ENCODE measurements at places on chromosomes 6 and 20.

- no peak for DNase-seq
Observed at GRCh38 chr20:38748861-38749149, 545 bp downstream of the ACTR5 start.

DNA sequence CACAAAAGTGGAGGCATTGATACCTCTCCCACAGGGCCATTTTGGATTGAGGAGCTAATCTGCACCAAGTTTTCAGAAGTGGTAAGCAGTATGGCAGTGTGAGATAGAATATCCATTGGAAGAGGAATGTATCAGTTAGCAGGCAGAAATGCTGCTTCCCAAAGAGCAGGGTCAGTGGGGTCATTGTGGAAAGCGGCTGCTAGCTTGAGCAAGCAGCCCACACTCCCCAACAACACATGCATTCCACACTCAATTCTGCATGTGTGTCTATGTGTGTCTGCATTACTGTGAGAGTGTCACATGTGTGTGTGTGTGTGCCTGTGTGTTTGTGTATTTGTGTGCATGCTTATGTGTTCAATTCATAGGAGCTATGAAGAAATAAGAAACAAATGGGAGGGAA lies 190.9 kb upstream of the FOXA2 start:
- DNase-seq, result no peak

GRCh38 chr20:33878583-33878982 lies 67.4 kb downstream of the CHMP4B start:
- DNase-seq, result no peak

DNA sequence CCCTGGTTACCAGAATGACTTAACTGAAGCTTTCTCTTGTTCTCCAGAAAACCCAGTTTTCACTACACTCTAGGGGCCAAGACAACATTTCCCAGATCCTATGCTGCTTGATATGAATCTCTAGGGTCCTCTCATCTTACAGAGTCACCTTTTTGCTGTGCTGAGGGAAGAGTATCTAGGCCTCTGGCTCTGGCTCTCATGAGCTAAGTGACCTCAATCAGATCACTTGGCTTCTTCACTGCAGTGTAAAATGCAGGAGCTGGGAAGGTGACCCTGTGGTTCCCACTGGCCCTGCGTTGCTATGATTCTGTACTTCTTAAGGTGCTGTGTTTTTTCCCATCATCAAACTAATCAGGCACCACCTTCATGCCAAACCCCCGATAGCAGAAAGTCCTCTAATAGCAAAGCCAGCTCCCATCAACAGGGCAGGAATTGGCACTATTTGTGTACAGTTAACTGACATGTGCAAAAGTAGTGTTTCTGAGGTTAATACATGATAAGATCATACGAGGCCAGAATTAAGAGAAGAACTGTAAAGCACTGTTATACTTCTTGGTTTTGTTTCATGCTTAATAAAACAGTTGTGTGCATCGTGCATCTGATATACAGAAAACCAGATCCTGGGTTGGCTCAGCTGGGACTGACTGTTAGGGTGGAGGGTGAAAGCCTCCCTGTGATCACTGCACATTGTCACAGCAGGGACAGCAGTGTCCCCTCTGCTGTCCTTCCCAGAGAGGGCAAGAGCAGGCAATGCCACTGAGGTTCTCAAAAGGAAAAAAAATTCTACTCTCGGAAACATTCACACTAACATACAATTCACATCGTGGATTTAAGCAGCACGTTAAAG lies 46.7 kb downstream of the CNKSR3 start:
- DNase-seq, result no peak

DNA sequence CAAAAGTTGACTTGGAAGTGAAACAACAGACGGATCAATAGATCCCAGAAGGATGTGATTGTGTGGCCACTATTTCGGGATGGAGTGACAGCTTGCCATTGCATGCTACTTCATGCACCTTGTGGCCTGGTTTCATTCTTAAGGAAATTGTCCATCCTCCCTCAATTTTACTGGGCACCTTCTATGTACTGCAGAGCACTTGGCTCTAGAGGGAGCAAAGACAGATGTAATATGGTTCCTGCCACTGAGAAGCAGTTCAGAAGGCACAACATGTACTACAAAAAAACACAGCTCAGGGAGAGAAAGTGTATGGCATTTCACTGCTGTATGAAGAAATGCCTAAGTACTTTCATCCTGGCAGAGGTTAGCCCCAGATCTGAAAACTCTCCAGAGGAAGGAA lies 91.9 kb downstream of the FOXA2 start:
- DNase-seq, result no peak

GRCh38 chr6:44100088-44100550 lies 27.1 kb downstream of the MRPL14 start:
- no peak for DNase-seq

DNA sequence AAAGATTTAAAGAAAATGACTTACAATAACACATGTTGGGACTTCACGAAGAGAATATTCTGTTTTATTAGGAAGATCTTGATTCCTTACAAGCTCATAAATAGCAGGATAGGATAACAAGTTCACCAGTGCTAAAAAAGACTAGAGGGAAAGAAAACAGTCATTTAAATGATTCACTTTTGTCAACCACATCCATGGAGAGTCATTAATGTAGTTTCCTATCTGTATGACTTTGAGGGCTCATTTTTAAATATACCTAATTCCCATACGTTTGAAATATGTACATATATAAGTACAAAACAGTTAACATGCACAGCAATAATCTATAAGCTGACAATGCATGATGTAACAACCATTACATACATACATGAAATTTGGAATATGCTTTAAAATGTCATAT lies 111.1 kb downstream of the TBC1D32 start:
- DNase-seq, result no peak

- no peak for DNase-seq
Observed at GRCh38 chr6:156779206-156780094, 2.3 kb downstream of the ARID1B start.

DNA sequence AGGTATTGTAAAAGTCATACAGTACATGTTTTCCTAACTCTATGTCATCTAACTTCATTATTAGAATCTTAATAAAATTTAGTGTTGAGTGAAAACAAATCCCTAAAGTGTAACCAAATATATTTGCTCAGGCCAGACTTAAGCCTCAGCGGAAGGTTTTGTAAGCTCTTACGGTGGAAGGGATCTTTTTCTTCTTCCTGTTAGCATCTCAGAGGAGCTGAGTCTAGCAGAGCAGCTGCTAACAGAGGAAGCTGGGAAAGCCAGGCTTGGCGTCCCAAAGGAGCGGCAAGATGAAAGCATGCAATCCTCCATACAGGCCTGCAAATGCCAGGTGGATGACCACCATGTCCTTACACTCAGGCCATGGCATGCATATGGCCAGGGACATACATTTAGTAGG lies 72.4 kb downstream of the ADTRP start:
- no peak for DNase-seq

DNA sequence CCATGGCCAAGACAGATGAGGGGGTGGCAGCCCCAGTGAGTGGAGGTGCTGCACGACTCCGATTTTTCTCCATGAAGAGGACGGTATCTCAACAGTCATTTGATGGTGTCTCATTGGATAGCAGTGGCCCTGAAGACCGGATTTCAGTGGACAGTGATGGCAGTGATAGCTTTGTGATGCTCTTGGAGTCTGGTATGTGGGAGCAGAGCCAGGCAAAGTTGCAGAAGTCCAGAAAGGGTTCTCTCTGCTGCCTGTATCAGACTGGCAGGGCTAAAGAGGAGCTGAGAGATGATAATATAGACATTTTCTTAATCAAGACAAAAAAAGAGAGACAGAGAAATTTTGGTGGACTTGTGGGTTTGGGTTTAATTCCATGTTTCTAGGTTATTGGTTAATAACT lies 23.8 kb downstream of the TAF11 start:
- no peak for DNase-seq

DNA sequence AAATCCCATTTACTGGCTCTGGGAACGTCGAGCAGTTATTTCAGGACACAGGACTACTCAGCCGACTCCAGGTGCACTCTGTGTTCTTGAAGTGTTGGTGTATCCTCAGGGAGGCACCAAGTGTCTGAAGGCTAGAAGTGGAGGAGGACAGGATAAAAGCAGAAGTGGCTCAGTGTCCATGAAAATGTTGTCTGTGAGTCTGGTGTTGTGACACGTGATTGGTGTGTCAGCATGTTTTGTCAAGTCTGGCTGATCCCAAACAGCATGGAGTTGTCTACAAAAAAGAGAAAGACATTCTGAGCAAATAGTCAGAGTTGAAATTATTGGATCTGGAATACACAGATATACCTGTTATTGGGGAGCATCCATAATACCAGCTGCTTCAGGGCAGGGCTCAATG lies 30.3 kb downstream of the SCGN start:
- DNase-seq, result no peak

- no peak for DNase-seq
Observed at GRCh38 chr6:6975459-6976111, 132.2 kb upstream of the RREB1 start.

- no peak for DNase-seq
Observed at GRCh38 chr6:77461796-77462195, 1.5 kb downstream of the HTR1B start.

DNA sequence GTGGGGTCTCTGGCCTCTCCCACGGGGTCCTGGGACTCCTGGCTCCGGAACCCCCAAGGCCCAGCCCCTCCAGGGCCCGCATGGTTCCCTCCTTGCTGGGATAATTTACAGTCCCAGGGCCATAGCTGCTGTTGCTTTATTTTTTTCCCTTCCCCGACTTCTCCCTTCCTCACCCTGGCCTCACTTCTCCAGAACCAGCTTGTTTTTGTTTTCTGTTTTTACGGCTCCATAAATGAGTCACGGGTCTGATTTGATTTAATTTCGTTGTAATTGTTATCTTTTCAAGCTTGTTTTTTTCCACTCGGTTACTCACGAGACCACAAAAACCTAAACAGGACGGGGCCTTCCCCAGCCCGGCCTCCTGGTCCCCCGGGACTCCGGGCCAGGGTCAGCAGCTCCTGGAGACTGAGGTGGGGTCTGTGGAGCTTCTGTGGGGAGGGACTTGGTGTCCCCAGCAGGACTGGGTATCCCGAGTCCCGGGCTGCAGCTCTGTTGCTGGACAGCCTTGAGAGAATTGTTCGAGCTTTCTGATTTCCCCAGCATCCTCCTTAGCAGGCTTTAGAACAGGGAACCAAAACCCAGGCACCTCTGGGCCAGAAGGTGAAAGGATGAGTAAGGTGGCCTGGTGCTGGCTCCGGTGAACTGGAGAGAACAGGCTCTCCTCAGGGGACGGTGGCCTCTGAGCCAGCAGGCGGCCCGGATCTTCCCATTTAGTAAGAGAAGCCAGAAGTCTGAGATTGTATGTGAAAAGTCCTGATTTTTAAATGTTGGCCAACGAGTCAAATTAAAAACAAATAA lies 94.9 kb downstream of the CEBPB start:
- no peak for DNase-seq

GRCh38 chr20:44006578-44006977 lies 91.9 kb downstream of the TOX2 start:
- DNase-seq, result no peak

- DNase-seq, result no peak
Observed at GRCh38 chr20:11112832-11113231, 439.0 kb upstream of the JAG1 start.

DNA sequence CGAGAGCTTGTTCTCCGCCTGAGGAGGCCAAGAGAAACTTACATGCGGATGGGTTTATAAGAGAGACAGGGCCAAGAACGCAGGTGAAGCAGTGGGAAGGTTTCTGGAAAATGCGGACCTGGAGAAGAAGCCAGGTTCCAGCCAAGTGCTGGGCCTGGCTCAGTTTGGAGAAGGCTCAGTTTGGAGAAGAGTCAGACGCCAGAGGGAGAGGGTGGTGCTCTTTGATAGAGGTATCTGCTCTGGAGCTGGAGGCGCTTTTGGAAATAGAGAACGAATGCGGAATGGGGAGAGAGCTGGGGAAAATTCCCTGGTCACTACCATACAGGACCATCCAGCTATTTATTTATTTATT lies 753 bp downstream of the RSPH9 start:
- DNase-seq, result no peak

- DNase-seq, result no peak
Observed at GRCh38 chr6:134046054-134046453, 6.4 kb downstream of the SLC2A12 start.

- DNase-seq, result no peak
Observed at GRCh38 chr20:16771213-16771612, 23.1 kb downstream of the OTOR start.

DNA sequence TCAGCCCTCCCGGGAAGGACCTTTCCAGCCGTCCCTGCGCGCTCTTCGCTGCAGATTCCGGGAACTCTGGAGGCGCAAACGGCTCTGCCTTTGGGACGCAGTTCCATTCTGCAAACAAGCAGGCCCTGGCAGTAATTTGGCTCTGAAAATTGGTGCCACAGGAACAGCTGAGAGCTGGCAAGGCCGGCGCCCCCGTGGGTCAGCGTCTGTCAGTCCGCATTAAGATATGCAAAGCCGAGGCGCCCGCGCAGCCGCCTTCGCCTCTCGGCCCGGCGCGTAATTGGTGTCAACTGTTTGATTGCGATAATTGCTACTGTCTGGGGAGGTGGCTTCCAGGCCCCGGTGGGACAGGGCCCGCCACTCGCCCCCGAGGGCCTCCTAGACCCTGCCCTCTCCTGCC lies 73.6 kb downstream of the NCR2 start:
- no peak for DNase-seq

- DNase-seq, result no peak
Observed at GRCh38 chr6:7916959-7917358, 6.4 kb upstream of the TXNDC5 start.

- DNase-seq, result no peak
Observed at GRCh38 chr6:141510803-141511202, 621.9 kb upstream of the GJE1 start.

- no peak for DNase-seq
Observed at GRCh38 chr20:21632735-21633053, 72.8 kb upstream of the PAX1 start.

GRCh38 chr6:120614723-120615122 lies 719.6 kb downstream of the TBC1D32 start:
- DNase-seq, result no peak

- no peak for DNase-seq
Observed at GRCh38 chr6:4531406-4531805, 244.8 kb upstream of the CDYL start.

- DNase-seq, result no peak
Observed at GRCh38 chr6:21909321-21909720, 315.8 kb downstream of the SOX4 start.

Measured in NCI-H1417 treated with DMSO at 0.1 percent for 48 hours (cell line).